Spinal cord (tissue), 10 donors: ENCODE measurements at places on chromosomes 12 and 14. TPM values are rescaled to one million over a fixed set of nuclear protein-coding genes. Genes with fewer than 3 reads are reported as not detected.
A peak's percentile ranks its signal among the peaks of the same experiment; 100 is the strongest.

GRCh38 chr12:110790301-110790700 lies 47.6 kb upstream of the PPP1CC start:
- DNase-seq: no peak

DNA sequence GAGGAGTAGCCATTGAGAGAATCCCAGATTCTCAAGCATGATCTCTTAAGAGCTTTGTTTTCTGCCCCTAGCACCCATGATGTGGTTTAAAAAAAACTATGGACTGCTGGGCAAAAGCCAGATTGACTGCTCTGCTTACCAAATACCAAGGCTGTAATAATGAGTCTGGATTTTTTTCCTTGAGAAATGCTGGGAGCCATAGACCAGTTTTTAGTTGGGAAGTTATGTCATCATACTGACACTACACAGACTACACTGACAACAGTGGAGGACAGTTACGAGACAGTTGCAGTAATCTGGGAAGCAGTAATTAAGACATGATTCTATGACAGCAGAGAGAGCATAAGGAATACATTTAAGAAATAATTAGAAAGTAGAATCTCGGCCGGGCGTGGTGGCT lies 35.8 kb downstream of the SPATA7 start:
- no peak for DNase-seq

The RNF34 gene
- 71.7 TPM for total RNA-seq

GRCh38 chr14:22484632-22485031 lies 104.4 kb downstream of the DAD1 start:
- DNase-seq: no peak

The BLTP3B gene
- 134 TPM for total RNA-seq

GRCh38 chr14:104687601-104688504 lies 1.6 kb upstream of the INF2 start:
- DNase-seq: no peak

- no peak for DNase-seq
Observed at GRCh38 chr12:4386801-4387200, 7.3 kb upstream of the FGF23 start.

The IRF2BPL gene
- total RNA-seq: 23.7 TPM

DNA sequence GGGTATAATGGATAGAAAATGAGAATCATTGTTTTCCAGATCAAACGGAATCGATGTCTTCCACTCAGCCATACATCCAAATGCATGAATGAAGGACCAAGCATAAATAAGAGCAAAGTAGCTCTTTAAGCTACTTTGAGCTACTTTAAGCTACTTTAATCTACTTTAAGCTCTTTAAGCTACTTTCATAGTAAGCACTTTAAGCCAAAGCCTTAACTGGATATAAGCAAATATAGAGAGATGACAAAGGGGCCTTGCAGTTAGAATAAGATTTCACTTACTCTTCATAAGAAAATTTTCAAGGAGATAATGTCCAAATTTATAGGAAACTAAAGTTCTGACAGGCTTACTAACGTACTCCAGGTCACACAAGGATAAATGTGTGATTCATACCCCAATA lies 355.6 kb upstream of the KITLG start:
- DNase-seq: no peak

DNA sequence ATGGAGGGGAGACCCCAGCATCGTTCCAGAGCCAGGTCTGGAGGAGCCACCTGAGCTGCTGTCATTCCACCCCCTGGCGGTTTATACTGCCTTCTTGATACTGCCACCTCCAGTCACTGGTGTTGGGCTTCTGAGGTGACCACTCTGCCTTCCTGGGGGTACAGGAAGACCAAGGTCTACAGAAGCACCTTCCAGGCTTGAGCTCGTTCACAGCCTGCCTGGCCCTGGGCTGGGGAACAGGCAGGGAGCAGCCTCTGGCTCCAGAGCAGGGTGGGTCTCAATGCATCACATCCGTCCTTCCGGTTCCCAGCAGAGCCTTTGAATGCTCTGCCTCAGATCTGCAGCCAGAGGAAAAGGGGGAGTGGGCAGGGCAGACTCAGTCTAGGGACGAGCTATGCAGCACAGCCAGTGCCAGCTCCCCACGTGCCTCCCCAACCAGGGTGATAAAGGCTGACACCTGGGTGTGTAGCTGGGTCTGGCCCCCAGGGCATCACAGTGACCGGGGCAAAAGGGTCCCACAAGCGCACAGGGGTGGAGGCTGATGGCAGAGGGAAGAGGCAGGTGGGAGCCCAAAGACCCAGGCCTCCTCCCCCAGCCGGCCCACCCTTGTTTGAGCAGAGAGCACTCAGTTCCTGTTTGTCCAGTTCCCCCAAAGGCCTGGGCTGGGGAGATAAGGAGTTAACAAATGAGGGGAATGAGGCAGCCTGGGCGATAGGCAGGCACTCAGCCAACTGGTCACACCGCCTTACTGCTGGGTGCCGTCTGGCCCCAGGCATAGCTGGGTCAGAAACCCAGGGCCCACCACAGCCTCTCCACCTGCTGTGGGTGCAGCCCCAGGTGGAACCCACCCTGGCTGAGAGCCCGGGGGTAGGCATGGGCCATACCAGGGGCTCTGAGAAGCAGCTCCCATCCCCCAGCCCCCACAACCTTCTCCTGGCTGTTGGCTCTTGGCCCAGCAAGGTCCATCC lies 17.1 kb downstream of the DEGS2 start:
- peak; percentile 55 for DNase-seq

GRCh38 chr12:3468329-3468728 lies 22.7 kb upstream of the PRMT8 start:
- no peak for DNase-seq
